Left renal pelvis (tissue), 4 donors: ENCODE measurements at places on chromosomes 5 and 9.

GRCh38 chr9:14085810-14086209 lies 228.1 kb downstream of the NFIB start:
- DNase-seq = no peak

DNA sequence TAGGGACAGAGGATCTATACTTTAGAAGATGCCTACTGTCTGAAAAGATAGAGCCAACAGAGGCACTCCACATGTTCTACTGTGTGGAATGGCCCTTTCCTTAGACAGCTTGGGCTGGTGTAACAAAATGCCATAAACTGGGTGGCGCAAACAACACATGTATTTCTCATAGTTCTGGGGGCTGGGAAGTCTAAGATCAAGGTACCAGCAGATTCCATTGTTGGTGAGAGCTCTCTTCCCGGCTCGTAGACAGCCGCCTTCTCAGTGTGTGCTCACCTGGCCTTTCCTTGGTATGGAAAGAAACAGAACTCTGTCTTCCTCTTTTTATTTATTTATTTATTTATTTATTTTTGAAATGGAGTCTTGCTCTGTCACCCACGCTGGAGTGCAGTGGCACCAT lies 70.9 kb downstream of the APTX start:
- DNase-seq = no peak

GRCh38 chr9:82271106-82271561 lies 282.6 kb downstream of the SPATA31D1 start:
- no peak for DNase-seq

DNA sequence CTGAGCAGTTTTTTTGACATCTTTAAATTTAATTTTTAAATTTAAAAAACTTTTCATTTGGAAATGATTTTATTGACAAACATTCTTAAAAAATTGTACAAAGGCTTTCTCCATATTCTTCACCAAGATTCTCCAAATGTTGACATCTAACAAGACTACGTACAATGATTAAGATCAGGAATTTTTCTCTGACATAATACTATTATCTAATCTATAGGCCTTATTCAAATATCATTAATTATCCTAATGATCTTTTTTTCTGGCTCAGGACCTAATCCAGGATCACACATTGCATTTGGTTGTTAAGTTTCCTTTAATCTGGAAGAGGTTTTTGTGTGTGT lies 106.1 kb upstream of the OSMR start:
- no peak for DNase-seq

- peak; percentile 17 for DNase-seq
Measured at GRCh38 chr5:72378639-72379289, 58.6 kb downstream of the PTCD2 start.

- no peak for DNase-seq
Measured at GRCh38 chr5:66438087-66438486, 158.1 kb upstream of the MAST4 start.
